ENCODE measurements at places on chromosomes 2 and 18.

DNA sequence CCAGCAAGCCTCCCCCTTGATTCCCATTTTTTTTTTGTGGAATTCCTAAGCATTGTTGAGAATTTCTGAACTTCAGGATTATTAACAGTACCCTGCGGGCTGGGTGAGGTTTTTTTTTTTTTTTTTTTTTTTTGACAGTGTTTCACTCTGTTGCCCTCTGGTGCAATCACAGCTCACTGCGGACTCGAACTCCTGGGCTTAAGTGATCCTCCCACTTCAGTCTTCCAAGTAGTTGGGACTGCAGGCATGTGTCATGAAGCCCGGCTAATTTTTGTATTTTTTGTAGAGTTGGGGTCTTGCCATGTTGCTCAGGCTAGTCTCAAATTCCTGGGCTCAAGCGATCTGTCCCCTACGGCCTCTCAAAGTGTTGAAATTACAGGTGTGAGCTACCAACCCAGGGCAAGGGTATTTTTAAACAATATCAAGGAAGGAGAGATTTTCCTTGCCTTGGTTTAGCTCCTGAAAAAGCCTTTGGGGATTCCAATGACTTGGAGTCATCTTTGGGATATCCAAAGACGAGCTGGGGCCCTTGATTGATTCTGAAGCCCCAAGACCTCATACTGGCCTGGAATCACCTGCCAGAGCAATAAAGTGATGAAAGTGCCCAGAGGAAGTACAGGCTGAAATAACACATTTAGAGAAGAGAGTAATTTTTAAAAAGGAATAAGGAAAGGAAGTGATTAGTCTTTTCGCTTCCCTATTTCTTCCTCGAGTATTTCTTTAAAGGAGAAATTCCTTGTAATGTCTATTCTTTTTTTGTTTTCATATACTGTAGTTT lies 240.2 kb downstream of the TGIF1 start:
- DNase-seq, result no peak

- no peak for DNase-seq
Measured at GRCh38 chr2:2591542-2591940, 260.5 kb upstream of the MYT1L start.

DNA sequence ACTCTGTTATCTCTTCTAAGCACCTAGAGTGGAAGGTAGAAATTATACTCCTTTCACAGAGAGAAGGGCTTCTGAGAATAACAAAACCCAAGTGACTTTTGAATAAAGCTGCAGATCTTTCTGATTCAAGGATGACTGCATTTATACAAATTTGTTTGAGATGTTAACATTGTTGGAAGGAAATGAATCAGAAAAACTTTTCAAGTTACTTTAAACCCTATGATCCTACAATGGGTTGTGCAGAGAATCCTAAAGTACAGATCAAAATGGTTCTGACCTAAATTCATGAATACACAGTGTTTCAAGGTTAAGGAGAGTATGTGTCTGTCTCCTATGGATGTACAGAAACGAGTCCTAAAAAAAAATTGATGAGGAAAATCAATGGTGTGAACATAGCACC lies 1.8 kb downstream of the RFTN2 start:
- DNase-seq, result no peak

DNA sequence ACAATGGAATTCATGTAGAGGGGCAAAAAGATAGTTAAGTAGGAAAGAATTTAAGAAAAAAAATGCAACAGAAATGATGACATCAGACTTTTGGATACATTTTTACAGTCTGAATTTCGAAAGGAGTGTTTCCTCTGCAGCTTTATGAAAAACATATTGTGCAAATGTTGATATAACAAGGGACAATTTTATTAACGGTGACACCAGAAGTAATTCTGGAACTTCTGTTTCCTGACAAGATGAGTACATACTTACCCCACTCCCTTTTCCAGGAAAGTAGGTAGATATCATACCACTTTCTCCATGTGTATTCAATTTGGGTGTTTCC lies 369.6 kb downstream of the FBXO15 start:
- DNase-seq, result no peak

- no peak for DNase-seq
Measured at GRCh38 chr2:31241625-31242270, 7.8 kb downstream of the EHD3 start.

DNA sequence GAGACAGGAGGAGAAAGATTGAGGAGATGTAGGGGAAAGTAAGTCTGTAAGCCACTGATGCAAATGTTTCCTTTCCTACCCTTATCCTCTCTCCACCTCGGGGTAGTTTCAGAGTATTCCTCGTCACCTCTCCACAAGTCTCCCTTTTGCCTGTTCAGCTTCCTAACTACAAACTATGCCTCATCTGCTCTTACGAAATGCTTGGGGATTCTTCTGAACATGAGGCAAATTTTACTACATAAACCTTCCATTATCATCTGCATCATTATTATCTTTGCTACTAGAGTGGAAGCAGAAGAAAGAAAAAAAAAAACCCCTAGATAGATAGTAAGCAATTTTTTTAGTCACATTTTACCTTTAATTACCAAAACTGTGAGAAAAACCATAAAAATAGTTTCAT lies 43.1 kb upstream of the CWC22 start:
- no peak for DNase-seq

DNA sequence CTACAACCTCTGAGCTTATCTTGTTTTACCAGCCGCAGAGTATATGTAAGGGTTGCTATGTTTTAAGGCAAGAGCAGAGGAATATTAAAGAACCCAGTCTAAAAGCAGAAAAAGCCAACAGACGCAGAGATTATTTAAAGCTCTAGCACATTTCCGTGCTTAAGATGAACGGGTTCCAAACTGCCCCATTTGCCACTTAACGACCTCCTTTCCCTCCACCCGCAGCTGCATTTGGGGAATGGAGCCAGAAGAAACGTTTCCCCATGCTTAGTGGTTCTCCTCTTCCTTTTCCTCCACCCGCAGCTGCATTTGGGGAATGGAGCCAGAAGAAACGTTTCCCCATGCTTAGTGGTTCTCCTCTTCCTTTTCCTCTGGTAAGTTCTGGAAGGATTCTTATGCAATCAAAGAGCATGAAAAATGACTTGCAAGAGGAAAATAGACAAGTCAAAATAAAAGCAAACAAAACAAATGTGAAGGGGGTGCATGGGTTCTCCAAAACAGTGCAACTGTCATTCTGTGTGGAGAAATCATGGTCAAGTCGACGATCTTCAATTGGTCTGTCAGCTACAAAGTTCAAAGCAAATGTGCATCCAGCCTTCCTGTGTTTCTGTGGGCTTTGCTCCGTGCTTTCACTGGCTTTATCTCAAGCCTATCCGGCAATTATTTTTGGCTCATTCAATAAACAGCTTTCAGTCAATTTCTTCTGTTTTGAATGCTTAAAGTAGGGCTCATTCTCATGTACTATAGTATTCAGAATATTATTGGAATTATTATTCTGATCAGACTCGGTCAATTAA lies 57.8 kb downstream of the DIPK1C start:
- DNase-seq, result no peak

DNA sequence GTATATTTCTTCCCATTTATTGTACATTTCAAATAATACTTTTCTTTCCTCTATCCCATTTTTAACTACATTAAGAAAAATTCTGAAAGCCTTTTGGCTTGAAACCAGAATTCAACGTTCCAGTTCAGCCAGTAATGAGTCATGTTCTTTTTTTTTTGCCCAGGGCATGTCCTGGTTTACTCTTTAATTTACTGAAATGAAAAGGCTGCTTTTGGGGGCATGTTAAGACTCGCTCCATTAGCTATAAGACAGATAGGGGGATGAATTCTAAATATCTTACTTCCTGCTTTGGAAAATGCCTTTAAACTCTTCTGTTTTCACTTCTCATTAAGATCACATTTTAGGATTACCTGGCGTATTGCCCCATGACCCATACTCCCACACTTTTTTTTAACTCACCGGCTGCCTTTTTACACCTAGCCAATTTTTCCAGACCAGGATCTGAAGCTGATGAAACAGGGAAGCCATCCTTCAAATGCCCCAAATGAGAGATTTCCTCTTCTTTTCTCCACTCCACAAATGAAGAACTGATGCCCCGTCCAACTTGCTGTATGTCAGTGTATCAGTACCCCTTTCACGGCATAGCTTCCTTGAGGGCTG lies 585 bp downstream of the ABCA12 start:
- no peak for DNase-seq

- no peak for DNase-seq
Measured at GRCh38 chr2:30684996-30685395, 122.2 kb downstream of the CAPN13 start.

DNA sequence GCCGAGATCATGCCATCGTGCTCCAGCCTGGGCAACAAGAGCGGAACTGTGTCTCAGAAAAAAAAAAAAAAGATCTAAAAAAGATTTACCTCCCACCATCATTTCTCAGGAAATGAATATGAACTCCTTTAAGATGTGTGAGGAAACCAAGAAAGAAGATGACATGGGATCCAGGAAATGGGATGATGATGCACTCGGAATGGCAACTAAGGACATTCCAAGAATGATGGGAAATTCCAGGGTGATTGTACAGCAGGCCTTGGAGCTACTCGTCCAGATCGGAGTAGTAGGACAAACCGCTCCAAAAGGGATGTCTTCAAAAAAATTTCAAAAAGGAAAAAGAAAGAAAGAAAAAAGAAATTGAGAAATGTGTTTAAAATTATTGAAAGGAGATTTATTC lies 84.9 kb upstream of the PMAIP1 start:
- no peak for DNase-seq

GRCh38 chr18:11251229-11251890 lies 102.0 kb upstream of the PIEZO2 start:
- no peak for DNase-seq

DNA sequence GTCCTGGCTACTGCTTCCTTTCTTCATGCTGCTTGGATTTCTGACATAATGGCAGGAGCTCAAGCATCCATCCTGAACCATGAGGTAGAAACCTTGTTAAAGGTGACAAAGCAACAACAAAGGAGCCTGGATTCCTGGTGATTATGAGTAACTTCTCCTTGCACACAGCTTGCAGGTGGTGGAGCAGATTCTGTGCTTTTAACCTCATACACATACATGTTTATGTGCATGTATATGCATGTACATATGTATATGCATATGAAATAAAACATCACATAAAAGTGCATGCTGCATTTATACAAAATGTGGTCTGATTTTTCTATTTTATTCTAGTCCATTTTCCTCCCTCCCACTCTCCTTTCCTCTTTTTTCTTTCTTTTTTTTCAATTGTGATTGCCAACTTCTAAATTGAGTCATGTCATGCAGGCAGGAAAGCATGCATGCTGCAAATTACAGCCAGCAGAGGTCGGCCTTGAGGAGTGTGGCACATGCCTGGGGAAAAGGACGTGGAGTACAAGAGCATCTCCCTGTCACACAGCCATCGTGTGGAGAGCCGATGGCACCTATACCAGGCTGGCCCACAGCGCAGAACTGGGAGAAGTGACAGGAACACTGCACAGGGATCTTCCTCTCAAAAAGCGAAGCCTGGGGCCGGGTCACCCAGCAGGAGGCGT lies 17.9 kb downstream of the LCT start:
- DNase-seq, result no peak

GRCh38 chr2:236799391-236800026 lies 229.9 kb downstream of the ACKR3 start:
- DNase-seq, result no peak

DNA sequence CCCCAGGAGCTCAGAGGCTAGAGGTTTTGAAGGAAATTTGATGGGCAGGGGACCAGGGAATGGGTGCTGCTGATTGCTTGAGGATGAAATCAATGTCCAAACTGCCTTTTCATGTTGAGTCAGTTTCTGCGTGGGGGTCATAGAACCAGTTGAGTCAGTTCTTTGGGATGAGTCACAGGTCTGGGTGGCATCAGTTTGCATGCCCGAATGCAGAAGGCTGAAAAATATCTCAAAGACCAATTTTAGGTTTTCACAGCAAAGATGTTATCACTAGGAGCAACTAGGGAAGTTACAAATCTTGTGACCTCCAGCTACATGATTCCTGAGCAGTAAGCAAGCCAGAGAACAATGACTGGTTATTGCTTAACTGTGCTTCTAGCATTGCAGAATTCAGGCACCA lies 1135.1 kb upstream of the CRIM1 start:
- DNase-seq, result no peak

DNA sequence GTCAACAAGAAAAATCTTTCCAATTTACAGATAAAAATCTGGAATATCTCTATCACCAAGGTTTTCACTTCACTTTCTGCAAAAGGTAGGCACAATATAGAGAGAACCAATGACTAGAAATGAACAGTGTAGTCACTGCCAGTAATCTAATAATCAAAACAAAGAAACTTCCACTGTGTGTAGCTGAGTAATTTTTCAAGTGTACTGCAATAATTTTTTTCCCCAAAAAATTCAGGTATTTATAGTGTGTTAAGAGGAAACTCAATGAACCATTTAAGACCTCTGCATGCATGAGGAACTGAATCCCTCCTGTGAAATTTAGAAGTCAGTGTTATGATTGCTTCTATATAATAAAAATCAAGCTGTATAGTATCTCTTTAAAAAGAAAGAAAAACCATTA lies 121.8 kb downstream of the MEMO1 start:
- no peak for DNase-seq

- no peak for DNase-seq
Measured at GRCh38 chr2:232024457-232024856, 62.9 kb downstream of the DIS3L2 start.

GRCh38 chr2:11622611-11623010 lies 47.4 kb downstream of the NTSR2 start:
- no peak for DNase-seq

GRCh38 chr2:10136101-10136934 lies 13.8 kb downstream of the RRM2 start:
- no peak for DNase-seq

DNA sequence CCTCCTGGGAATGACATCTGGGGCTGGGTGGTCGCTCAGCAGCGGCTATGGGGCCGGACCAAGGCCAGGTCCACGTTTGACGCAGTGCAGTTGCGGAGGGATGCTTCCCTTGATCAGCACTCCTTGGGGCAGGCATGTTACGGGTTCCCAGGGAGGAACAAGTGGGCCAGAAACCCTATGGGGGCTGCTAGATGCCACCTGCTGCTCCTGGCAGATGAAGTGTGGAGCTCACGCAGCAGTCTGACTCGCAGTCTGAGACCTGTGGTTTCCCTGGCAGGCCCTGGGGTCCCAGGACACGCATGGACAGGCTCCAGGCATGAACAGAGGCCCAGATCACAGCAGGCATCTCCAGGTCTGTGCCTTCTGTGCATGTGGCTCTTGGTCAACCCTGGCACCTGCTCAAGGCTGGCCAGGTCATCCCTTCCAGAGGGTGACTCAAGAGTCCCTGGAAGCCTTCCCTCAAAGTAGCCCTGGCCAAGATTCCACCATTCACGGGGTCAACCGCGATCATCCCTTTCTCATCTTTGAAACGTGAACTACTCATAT lies 20.0 kb downstream of the KCNF1 start:
- no peak for DNase-seq

GRCh38 chr2:164624316-164624715 lies 3.0 kb upstream of the GRB14 start:
- DNase-seq, result no peak

- no peak for DNase-seq
Measured at GRCh38 chr2:33126958-33127357, 180.2 kb downstream of the LTBP1 start.

GRCh38 chr2:232869138-232870017 lies 686 bp upstream of the SNORC start:
- DNase-seq, result no peak
